Stimulated activated CD4-positive, alpha-beta T cell treated with anti-CD3 and anti-CD28 coated beads, TNF-alpha, amount 100 ng/mL, for 1 hour (primary cell): ENCODE measurements at places on chromosomes 3 and 15.

- no peak for DNase-seq
These were observed 533.1 kb downstream of the TBL1XR1 start for GRCh38 chr3:176663837-176664831.

- DNase-seq = no peak
These were observed 28.6 kb downstream of the MAP2K5 start for GRCh38 chr15:67570875-67571647.

GRCh38 chr3:43870844-43871626 is 180.3 kb downstream of the ABHD5 start:
- DNase-seq = no peak

- DNase-seq = no peak
These were observed 19.5 kb downstream of the BCL6 start for GRCh38 chr3:187725653-187726370.

DNA sequence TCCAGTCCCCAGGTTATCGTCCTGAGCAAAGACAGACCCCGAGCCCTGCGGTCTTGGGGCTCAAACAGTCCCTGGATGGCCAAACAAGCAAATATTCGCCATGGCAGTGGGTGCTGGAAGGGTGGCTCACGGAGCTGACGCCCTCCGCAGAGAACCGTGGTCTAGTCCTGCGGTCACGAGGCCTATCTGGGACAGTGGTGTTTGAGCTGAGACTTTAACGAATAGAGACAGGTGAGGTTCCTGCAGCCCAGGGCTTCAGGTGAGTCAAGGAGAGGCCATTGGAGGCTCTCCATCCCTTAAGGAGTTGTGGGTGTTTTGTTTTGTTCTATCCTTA is 399 bp upstream of the SUCLG2 start:
- no peak for DNase-seq

GRCh38 chr3:124559846-124560574 is 170.2 kb upstream of the UMPS start:
- DNase-seq = peak; percentile 16

GRCh38 chr3:14689247-14689980 is 14.5 kb downstream of the C3orf20 start:
- DNase-seq = no peak

DNA sequence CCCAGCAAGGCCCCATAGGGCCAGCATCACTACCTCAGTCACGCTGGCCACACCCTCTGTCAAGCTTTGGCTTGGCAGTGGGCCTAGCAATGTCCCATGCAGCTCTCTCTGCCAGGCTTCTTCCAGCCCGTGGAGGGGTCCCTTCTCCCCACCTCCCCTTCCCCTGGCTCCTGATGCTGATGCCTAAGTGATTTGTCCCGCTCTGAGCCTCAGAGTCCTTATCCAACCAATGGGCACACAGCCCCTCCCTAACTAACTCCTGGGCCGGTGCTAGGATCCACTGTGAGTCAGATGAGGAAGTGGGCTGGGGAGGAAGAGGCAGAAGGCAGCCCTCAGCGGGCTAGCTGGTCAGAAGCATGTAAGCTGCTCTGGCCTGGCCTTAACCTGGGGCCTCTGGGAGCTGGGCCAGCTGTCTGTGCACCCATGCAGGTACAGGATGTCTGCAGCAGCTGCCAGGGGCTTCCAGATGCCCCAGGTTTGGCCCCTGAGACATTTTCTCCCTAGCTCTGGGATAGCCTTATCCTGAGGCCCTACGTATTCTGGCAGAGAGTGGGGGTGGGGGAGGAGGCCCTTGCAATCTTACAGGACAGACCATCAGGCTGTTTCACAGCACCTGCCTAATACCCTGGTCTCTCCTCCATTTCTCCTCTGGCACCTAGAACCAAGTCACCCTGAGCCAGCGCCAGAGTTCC is 740 bp upstream of the ZBTB47 start:
- no peak for DNase-seq

DNA sequence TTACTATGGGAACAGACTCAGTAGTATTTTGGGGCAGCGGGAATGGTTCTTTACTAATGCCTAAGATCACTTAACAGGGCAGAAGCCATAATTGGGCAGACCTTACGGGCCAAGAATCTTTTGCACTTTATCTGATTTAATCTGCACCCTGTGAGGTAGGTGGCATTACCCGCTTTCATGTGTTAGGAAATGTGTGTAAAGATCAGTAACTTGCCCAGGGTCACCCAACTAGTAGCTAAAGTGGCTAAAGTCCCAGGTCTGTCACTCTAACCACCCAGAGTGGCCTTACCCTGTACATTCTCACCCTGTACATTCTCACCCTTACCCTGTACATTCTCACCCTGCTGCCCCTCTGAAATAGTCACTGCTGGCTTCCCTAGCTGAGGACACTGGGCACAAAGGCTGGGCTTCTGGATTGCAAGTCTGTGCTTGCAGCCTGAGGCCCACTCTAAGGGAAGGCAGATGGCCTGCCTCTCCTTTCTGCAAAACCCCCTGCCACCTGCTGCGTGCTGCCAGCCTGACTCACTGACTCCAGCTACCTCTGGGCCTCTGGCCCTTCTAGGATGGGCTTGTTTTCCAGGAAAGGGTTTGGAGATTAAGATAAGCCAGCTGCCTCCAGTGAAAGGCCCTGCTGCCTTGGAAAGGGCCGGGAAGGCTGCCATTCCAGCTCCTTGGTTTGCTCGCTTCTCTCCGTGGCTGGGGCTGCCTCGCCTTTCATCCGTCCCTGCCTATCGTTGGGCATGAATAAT is 37.5 kb upstream of the MYZAP start:
- DNase-seq = no peak

DNA sequence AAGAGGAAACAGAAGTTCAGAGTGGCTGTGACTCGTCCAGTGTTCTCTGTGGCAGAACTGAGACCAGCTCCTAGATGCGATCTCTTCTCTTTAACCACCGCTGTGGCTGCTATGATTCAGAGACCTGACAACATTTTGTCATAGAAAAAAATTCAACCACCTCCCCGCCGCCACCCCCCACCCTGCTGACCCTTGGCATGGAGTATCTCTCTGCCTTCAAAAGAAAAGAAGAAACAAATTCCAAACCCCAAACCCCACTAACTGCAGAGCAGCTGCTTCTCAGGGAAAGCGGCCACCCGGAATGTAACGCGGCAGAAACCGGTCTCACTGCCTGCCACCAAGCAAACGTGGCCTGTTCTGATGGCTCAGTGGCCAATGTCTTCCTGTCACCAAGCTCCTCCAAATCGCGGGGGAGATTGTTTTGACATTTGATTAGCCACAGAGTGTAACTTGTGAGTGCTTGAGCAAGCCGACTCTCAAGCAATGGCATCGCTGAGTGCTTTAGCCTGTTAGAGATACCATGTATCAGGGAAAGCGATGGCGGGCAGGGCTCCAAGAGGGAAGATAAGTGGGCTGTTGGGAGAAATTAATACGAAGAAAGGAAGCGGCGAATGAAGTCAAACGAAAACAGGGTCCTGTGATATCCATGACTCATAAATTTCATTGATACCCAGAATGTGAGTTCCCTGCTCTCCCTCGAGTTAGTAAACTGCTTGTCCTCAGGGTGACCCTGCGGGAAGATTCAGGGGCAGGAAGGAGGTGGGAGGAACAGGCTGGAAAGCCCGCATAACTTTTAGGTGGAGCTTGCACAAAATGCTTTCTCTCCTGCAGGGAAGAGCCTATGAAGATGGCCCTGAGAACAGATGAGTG is 44.8 kb upstream of the TLE3 start:
- no peak for DNase-seq

- DNase-seq = no peak
These were observed 57.6 kb upstream of the MEX3B start for GRCh38 chr15:82103468-82103867.

- DNase-seq = no peak
These were observed 43.2 kb downstream of the HRH1 start for GRCh38 chr3:11197484-11197883.

DNA sequence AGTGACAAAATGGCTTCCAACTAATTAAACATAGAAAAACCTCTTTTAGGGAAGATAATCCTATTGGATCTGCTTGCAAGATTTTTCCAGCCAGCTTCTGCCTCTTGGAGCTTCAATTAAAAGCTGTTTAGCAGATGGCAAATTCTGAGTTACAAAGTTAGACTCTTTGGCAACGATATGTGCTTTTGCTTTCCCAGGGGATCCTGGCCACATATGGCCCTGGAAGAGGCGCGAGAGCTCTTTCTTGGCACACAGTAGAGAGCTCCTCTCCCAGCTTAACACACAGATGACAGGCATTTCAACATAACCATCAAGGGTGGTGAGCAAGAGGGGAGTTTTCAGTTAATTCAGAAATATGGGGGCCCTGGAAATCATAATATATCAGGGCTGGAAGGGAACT is 41.6 kb upstream of the GALNT15 start:
- DNase-seq = no peak

DNA sequence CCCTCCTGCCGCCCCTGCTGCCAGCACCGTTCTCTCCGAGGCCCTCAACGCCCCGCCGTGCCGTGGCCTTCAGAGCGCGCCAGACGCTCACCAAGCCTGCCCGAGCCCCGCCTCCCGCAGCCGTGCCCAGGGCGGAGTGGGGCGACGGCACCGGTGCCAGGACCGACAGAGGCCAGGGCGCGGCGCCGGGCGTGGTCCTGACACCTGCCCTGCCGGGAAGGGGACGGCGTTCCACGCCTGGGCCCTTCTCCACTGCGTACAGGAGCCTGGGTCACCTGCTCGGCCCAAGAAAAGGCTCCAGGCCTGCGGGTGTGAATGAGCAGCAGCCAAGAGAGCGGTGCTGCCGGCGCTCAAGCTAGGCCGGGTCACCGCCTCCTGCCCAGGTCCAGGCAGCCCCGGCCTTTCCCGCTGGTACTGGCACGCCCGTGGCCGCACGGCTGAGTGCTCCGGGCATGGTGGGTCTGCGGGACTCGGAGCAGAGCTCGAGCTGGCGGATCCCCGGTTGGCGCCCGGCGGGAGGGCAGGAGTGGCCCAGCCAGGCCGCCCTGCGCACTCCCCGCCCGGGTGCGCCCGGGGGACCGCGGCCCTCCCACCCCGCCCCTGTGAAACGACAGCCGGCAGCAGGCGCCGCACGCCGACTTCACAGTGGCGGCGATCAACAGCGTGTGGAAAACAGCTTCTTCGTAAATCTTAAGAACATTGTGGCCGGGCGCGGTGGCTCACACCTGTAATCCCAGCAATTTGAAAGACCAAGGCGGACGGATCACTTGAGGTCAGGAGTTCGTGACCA is 4.2 kb downstream of the OCA2 start:
- DNase-seq = no peak

- DNase-seq = no peak
These were observed 906.0 kb upstream of the ALCAM start for GRCh38 chr3:104460477-104461406.

GRCh38 chr3:58200846-58201355 is 9.9 kb downstream of the DNASE1L3 start:
- no peak for DNase-seq

DNA sequence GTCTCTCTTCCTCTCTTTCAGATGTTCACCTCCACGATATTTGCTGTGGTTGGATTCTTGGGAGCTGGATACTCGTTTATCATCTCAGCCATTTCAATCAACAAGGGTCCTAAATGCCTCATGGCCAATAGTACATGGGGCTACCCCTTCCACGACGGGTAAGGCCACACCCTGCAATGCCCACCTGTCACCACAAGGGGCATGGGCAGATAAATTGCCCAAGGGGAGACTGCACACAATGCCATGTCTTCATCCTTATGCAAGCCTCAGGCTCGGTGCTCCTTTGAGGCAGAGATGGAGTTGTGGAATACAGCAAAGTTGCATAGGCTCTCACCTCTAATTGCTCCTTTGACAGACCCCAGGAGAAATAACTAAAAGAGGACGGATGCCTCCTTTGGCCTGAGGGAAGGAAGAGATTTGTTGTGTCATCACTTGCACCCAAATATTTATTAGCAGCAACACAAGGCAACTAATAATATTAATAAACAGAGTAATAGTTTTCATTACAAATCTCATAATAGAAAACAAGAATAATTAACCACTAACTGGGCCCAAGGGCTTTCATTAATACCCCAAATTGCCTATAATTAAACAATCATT is 13.2 kb downstream of the TM4SF4 start:
- DNase-seq = no peak

- DNase-seq = no peak
These were observed 109.2 kb downstream of the CD47 start for GRCh38 chr3:107981471-107982111.

DNA sequence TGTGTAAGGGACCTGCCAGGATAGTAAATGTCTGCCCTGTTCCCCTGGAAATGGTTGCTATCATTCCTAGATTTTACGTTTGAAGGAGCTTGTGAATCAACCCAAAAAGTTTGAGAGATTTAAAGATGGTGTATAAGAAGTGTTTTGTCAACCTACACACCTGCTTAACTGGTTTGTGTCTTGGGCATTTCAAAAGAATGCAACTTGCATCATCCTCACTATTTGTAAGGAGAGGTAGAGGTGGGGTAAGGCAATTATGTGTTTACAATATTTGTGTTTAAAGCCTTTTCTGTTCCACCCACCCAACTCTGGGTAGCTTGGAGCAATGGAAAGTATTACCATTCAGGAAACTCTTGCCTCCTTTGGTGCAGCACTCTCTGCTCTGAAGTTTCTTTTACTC is 314.2 kb upstream of the RARB start:
- DNase-seq = no peak

DNA sequence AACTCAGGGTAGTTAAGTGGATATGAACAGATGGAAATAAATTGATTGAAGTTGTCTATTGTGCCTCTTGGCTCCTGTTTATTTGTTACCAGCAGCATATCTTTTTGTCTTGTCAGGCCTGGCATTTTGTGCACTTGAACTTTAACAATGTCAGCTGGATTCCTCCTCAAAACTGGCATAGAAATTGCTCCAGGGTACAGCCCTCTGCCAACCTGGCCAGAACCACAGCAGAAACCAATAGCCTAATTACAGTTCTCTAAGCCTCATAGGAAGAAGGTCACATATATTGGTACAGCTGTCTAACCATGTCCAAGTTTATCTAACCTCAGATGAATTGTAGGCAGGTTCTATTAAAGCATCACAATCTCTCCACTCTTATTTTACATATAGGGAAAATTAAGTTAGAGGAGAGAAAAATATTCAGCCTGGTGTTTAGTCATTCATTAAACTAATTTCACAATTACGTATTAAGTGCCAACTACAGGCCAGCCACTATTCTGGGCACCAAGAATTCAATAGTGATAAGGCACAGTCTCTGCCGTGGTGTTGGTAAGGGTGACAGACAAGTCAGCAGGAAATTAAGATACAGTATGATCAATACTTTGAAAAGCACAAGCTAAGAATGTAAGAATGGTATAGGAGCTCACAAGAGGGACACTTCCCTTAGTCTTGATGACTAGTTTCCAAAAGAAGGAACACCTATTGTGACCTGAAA is 452.9 kb upstream of the NECTIN3 start:
- no peak for DNase-seq

- DNase-seq = no peak
These were observed at the start of gene PEX5L for GRCh38 chr3:180036671-180037455. TSS of gene PEX5L (minus strand) at chr3:180036937. CDS start at chr3:180036599, 338 bp downstream.

- no peak for DNase-seq
These were observed 75.4 kb upstream of the AKAP13 start for GRCh38 chr15:85305050-85305449.

- DNase-seq = no peak
These were observed 23.3 kb upstream of the TMEM158 start for GRCh38 chr3:45249391-45249790.

- no peak for DNase-seq
These were observed 104.9 kb upstream of the MANF start for GRCh38 chr3:51280176-51280575.
